ENCODE measurements at places on chromosomes 12 and 14.

DNA sequence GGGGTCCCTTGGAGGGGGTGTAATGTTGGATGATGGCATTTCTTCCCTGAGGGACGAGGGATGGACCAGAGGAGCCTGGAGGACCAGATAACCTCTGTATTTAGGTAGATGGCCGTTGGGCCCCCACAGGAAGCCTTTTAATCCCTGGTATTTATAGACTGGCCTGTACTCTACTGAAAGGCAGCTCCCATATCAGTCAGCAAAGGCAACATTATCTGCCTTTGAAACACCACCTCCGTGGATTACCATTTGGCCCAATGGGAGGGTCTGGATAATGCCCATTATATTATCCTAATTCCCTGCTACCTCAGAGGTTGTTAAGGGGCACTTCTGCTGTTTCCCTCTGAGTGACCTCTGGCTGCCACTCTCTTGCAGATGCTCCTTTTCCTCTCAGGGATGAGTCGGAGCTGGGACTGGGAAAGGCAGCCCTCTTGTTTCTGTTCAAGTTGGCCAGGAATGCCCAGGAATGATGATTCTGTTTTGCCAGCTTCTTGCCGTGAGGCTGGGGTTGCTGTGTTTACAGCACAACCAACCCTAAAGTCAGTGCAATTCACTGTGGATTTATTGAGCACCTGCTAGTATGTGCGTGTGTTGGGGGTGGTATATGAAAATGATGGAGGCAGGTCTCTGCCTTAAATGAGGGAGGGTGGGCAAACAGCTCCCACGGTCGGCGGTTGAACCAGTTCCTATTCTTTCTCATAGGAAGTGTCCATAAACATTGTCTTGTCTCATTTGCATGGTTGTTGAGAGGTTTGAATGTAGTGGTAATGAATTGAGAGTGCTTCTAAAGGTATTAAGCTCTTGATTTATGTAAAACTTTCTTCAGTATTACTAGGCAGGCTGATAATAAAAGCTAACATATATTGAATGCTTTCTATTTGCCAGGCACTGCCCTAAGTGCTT is 18.1 kb downstream of the SUSD6 start:
- no peak for DNase-seq

GRCh38 chr14:103653805-103654204 is 24.8 kb downstream of the KLC1 start:
- no peak for DNase-seq

GRCh38 chr12:43891856-43892574 is 56.1 kb downstream of the TMEM117 start:
- no peak for DNase-seq

- no peak for DNase-seq
These were observed 11.2 kb downstream of the BRI3BP start for GRCh38 chr12:125004621-125005020.

DNA sequence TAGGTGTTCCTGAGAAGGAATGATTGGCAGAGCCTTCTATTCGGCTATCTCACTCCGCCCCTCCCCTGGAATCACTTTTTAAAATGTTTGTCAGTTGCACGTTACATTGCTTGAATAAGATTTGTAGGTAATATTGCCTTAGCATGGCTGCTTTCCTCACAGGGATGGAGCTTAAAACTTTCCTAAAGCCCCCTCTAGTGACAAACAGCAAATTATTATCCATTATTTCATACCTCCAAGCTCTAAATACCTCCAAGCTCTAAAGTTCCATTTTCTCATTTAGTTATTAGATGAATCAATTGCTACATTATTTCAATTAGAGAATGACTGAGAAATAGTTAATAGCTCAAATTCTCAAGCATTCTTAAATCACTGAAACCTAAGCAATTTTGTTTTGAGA is 5.1 kb upstream of the SPATA7 start:
- no peak for DNase-seq

DNA sequence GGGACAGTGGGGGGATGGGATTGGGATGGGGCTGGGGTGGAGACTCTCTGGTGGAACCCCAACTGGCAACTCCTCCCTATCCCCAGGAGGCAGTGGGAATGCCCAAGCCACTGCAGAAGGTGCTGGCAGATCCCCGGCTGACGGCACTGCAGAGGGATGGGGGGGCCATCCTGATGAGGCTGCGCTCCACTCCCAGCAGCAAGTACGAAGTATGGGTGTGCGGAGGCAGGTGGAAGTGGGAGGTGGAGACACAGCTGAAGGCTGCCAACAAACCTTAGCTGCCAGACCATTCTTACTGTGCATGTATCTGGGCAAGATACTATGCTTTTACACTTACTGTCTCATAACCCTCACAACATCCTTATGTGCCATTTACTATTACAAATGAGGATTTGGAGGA is 8.2 kb downstream of the ARHGEF40 start:
- DNase-seq = no peak

GRCh38 chr14:41872931-41873685 is 266.4 kb downstream of the LRFN5 start:
- no peak for DNase-seq

- DNase-seq = no peak
These were observed 605.2 kb downstream of the GALC start for GRCh38 chr14:87387806-87388205.

- no peak for DNase-seq
These were observed 24.3 kb upstream of the HSPB8 start for GRCh38 chr12:119154435-119154818.

- peak; percentile 80 for DNase-seq
These were observed 37.7 kb downstream of the FGD4 start for GRCh38 chr12:32437095-32437515.

GRCh38 chr12:116455540-116456329 is 103.4 kb upstream of the MAP1LC3B2 start:
- DNase-seq = no peak

DNA sequence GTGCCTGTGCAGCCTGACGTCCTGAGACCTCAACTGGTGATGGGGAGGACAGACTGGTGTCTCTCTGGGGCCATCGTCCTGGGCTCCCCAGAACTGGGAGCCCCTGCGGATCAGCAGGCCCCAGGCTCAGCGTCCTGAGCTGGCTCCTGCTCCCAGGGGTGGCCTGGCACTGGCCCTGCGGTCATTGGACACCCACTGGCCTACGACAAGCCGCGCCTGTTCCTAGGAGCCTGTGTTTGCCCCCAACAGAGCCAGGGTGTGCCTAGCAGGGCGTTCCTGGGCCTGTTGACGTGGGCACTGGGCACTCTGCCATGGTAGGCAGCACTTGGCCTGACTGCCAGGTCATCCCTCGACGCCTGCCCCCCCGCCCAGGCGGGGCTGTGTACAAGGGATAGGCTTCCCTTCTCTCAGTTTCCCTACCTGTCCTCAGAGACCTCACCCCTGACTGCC is 8.4 kb downstream of the ADSS1 start:
- DNase-seq = no peak

DNA sequence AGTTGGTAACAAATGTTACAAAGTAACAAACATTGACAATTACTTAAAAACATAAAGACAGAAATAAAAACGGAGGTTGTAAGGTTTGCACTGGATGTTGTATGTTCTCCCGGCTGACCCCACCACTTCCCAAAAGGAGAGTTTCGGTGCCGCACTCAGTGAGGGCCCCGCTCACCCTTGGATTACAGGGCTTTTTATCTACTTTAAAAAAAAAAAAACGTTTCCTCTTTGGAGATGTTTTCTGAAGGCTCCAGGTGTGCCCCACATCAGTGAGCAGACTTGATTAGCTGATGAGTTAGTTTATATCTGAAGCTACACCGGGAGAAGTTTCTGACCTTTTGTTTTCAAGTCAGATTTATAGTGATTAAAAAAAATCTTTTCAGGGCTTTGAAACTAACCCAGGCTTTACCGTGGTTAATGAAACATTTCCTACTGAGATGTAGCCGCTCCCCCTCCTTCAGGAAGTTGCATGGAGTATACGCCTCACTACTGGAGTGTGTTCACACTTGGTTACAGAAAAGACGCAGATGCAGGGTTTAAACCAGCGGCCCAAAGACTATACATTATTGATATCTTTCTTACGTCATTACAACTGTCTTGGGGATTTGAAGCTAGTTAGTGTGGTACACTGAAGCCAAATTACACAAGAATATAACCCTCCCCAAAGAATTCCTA is 38.0 kb upstream of the BCL7A start:
- DNase-seq = no peak

DNA sequence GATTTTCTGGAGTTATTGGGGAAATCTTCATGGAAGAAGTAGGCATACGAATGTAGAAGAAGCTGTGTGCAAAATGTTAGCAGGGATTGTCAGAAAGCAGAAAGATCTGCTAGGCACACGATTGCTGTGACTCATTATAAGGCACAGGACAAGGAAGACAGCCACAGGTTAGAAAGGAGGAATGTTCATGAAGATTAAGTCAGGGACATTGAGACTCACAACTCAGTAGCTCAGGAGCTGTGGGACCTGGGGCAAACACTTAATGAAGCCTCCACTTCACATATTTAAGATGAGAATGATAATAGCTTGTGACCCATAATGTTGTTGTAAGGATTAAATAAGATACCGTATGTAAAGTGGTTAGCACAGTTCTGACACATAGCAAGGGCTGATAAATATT is 26.6 kb upstream of the RTRAF start:
- DNase-seq = no peak

Measured in Panc1 (cell line).